ENCODE measurements at places on chromosomes 2 and 18.
A peak's percentile ranks its signal among the peaks of the same experiment; 100 is the strongest.

DNA sequence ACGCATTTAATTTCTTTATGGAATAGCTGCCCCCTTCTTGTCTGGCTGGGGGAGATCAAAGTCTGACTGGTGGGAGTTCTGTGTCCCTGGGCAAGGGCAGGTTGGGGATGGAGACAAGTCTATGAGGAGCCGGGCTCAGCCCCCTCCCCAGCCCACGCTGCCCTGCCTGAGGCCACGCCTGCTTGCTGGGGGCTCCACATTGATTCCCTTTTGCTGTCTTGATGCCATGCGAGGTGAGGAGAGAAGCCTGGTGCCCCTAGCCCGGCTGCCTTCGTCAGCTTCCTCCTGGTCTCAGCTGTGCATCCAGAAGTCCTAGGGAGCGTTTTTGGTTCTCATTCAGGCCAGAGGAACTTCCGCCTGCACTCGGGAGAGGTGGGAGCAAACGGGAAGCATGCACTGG, 247.9 kb downstream of the NDUFA10 start:
- no peak for DNase-seq

- DNase-seq, result no peak
These were observed 903.8 kb downstream of the SLC4A3 start for GRCh38 chr2:220531216-220531615.

GRCh38 chr2:105834931-105835330, 90.2 kb downstream of the NCK2 start:
- DNase-seq, result no peak

GRCh38 chr18:72180689-72181088, 363.5 kb downstream of the CBLN2 start:
- DNase-seq, result no peak

GRCh38 chr2:100242891-100243619, 79.2 kb downstream of the LONRF2 start:
- DNase-seq, result peak; percentile 50
